ENCODE measurements at places on chromosomes 1 and 21.

DNA sequence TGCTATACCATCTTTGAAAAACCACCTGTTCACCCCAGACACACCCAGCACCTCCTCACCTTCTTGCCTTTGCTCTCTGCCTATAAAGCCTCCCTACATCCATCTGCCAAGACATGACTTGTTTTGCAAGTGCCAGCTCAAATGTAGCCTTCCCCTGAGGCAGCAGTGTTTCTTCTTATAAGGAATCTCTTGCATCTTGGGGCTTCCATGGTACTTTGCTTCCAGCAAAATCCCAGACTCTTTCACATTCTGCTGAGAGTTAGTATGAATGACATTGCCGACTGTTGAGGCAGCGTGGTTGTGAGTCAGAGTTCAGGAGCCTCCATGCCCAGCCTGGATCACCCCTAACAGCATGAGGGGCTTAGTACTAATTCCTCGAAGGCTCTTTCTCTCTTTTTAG lies 217.4 kb upstream of the RUNX1 start:
- DNase-seq: no peak

GRCh38 chr1:52542085-52542688 lies 10.7 kb downstream of the TUT4 start:
- no peak for DNase-seq

DNA sequence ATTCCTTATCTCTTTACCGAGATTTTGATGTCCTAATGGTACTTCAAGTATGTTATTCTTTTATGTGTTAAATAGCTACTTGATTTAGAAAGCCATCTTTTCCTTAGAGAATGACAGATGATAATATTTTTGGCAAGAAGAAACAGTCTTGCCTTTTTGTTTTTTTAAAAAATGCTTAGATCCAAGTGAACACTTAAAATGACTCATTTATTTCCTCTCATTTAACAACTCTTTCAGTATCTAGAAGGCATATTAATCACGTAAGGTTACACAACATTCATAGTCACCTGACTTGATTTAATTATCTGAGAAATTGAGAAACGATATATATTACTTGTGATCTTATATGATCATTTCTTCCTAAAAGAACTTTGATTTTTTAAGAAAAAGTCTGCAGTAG lies 52.4 kb downstream of the SUCO start:
- no peak for DNase-seq

- DNase-seq: no peak
Measured at GRCh38 chr1:8197493-8198282, 120.2 kb upstream of the SLC45A1 start.

DNA sequence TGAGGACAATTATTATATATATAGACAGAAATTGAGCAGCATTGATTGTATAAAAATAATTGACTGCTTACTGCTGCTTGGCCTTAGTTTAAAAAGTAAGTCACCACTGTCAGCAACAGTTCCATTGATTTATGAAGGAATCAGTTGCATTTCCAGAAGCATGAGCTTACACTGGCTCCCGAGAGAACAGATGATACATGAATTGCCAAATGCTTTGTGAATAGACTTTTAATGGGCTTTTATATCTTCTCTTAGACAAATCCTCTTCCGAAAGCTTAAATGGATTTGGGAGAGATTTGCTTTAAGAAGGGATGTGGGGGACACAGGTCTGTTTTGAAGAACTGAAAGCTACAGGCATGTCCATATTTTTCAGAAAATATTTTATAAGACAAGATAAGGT lies 7.5 kb downstream of the FHAD1 start:
- DNase-seq: no peak

DNA sequence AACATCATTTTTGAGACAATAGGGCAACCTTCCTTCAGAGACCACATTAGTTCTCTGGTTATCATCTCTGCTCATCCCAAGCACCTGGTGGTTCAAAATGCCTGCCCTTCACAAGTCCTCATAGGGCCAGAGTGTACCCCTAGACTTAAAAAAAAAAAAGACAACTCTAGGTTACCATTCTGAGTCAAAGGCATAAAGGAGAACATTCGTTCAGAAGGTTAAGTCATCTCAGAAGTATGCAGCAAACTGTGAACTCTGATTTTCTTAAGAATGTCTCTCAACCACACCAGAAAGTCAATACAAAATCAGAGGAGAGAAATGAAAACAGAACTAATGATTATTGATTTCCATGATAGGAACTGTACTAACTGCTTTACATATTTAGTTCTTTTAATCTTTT lies 9.2 kb upstream of the BEND5 start:
- no peak for DNase-seq

DNA sequence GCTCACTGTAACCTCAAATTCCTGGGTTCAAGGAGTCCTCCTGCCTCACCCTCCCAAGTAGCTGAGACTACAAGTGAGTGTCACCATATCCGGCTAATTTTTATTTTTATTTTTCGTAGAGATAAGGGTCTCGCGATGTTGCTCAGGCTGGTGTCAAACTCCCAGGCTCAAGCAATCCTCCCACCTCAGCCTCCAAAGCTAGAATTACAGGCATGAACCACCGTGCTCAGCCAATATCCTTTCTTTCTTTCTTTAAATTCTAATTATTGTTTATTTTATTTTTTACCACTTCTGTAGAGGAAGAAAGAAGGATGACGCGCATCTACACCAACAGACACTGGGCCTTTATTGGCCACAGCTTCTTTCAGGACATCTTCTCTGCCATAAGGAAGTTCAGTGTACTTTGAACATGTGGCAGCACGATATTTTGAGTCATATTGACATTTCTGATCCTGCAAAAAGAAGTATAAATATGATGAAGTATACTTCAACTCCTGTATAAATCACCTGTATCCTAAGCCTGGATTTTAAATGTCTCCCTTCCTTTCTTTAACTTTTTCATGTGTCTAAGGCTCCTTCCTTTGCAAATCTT lies 15.8 kb downstream of the CTSS start:
- no peak for DNase-seq

DNA sequence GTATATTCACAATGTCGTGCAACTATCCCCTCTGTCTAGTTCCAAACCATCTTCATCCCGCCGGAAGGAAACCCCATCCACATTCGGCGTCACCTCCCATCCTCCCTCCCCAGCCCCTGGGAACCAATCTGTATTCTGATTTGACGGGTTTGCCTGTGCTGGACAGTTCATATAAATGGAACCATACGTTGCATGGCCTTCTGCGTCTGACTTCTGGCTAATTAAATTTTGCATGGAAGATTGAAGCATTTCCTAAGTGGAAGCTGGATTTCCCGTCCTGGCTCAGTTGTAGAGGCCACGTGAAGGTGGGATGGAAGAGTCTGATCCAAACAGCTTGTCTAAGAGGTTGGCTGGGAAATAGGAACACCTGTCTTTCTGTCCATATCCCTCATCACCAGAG lies 14.6 kb downstream of the SPSB1 start:
- DNase-seq: no peak

- DNase-seq: no peak
Measured at GRCh38 chr1:162458236-162458635, 39.4 kb upstream of the UHMK1 start.

DNA sequence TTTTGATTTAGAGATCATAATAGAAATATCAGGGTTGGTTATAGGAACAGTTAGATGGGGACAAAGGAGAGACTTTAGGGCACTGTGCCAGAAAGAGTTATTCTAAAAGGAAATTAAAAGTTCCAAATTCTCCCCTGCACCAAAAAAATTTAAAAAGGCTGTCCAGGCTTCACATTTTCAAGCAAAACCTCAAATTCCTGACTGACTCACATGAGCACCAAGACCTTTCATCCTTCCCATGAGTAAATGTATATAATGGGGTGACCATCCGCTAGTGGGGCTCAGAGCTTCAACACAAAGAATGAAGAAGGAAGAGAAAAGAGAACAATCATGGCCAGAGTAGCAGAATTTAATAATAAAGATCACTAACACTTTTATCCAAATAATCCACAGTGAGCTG lies 131.6 kb upstream of the MROH9 start:
- DNase-seq: no peak

- no peak for DNase-seq
Measured at GRCh38 chr1:214009423-214010196, 21.8 kb downstream of the PROX1 start.

DNA sequence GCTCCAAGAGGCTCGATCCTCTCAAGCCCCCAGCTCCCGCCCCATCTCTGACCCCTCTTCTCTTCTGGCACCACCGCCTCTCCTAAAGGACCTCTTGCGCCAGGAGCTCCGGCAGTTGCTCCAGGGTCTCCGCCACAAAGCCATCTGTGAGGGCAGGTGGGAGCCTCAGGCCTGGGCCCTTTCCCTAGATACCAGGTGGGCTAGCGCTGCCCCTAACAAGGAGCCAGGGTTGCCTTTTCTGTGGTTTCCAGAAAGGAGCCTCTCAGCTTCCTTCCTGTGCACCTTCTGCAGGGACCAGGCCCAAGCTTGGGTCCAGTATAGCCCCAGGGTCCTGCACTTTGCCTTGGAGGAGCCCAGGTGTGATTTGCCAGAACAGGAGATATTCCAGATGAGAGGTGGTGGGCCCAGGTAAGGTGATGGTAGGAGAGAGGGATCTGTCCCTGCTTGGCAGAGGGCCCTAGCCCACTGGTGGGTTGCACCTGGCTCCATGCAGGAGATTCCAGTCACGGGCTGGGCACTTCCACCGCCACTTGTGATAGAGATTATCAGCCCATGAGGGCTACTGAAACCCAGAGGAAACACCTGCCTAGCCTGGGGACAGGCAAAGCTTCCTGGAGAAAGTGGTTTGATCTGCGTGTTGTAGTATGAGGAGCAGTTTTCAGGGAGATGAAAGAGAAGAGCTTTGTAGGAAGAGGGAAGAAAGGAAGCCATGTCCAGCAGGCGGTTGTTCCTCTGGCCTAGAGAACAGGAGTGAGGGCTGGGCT lies 1.0 kb downstream of the CCDC24 start:
- no peak for DNase-seq

DNA sequence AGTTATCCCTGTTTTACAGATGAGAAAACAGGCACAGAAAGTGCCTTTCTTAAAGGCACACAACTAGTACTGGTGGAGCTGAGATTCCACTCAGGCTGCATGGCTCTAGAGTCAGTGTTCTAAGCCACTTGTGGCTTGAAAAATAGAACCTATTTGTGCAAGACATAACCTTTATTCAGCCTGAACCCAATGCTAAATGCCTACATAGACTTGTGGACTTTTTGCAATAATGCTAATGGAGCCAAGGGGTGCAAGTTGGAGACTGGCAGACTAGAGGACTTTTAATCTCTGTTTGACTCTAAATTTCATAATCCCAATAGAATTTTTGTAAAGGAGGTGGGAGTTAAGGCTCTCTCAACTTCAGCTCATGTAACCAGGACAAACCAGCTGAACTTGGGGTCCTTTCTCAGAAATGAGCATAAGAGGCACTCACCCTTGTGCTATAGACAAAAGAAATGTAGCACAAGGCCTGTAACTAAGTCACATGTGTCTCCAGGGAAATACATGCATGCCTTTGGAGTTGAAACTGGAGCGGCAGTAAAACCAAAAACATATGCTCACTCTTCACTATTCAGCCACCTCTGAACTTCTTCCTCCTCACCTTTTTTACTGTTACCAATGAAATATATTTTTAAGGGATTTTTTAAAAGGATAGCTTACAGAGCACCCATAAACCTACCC lies 43.0 kb upstream of the AK4 start:
- DNase-seq: no peak

DNA sequence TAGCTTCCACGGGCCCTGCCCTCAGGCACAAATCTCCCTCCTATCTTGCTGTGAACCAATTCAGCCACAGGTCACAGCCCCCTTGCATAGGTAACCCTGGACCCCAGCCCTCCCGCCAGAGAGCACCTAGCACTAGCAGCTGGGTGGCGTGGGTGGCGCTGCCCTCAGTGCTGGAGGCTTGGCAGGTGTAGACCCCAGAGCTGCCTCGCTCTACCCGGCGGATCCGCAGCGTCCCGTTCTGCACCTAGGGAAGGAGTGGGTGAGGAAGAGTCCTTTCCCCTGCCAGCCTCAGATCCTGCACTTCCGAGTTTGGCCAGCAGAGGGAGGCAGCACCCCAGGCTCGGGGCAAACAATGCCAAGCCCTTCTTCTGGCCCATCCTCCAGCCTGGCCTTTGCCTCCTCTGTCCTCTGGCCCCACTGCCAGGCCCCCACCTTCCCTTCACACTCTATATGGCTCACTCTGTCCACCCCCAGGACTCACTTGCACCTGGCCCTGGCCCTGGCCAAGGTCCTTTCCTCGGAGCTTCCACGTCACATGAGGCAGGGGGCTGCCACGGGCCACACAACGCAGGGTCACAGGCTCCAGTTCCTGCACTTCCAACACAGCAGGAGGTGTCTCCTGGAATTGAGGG lies 9.0 kb downstream of the IGSF9 start:
- peak; percentile 69 for DNase-seq

GRCh38 chr1:225877580-225877979 lies 4.6 kb downstream of the TMEM63A start:
- no peak for DNase-seq

GRCh38 chr21:40689840-40690360 lies 157.1 kb downstream of the DSCAM start:
- DNase-seq: no peak

- no peak for DNase-seq
Measured at GRCh38 chr1:204128464-204128963, 23.3 kb downstream of the ETNK2 start.

- no peak for DNase-seq
Measured at GRCh38 chr1:240138867-240139266, 47.2 kb downstream of the FMN2 start.

- no peak for DNase-seq
Measured at GRCh38 chr1:96524100-96524499, 197.5 kb upstream of the PTBP2 start.

DNA sequence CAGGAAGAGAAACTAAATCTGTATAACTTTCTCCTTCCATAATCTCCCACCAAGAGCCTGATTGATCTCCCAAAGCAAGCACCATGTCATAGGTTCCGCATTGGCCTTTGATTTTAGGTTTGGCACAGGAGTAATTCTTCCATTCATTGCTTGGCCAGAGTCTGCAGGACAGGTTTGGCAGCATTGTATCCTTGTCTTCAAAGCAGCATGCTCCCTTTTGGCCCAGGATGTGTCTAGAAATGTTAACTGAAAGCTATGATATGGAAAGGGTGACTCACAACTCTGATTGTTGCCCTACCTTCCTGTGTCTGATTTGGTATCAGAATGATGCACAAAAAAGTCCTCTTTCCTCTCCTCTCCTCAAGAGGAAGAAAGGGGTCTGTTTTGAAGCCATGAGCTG lies 824.3 kb upstream of the PRMT6 start:
- DNase-seq: no peak

GRCh38 chr1:21674957-21675356 lies 5.8 kb upstream of the RAP1GAP start:
- no peak for DNase-seq

GRCh38 chr21:33897098-33897497 lies 18.5 kb downstream of the ATP5PO start:
- DNase-seq: no peak

GRCh38 chr1:115685029-115685705 lies 43.4 kb downstream of the VANGL1 start:
- DNase-seq: no peak

DNA sequence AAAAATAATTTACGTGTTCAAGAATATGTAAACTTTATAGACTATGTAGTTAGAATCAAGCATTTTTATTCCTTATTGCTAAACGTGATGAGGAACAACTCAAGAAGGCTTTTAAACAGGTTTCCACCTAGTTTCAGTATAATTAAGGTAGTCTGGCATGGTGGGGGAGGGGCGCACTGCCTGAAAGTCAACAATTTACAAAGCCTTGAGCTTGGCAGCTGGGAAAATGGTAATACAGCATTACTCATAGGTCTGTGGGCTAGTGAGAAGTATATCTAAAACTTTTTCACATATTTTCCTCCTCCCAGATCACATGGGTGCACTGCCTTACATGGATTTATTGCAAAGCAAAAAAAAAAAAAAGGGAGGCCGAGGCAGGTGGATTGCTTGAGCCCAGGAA lies 75.2 kb downstream of the EVI5 start:
- no peak for DNase-seq

GRCh38 chr21:35873441-35873840 lies 186.9 kb downstream of the SETD4 start:
- DNase-seq: no peak
